Hematopoietic multipotent progenitor cell (in vitro differentiated cells): ENCODE measurements at places on chromosomes 4 and X. TPM values are rescaled to one million over a fixed set of nuclear protein-coding genes. Genes with fewer than 3 reads are reported as not detected.

Gene GYPE
- total RNA-seq: 2.2 TPM

Gene MAGEA2
- total RNA-seq: not detected

Gene PRRG3
- total RNA-seq: not detected

Gene SYP
- 2.4 TPM for total RNA-seq

Gene FAM120C
- total RNA-seq: 9.4 TPM

Gene PIM2
- total RNA-seq: 142 TPM

Gene GNRHR
- not detected for total RNA-seq

Gene CTAG2
- total RNA-seq: not detected

Gene CT45A1
- not detected for total RNA-seq

Gene FAAH2
- total RNA-seq: 0.81 TPM

Gene BRS3
- not detected for total RNA-seq

Gene ART3
- total RNA-seq: not detected

Gene RADX
- 3.8 TPM for total RNA-seq

DNA sequence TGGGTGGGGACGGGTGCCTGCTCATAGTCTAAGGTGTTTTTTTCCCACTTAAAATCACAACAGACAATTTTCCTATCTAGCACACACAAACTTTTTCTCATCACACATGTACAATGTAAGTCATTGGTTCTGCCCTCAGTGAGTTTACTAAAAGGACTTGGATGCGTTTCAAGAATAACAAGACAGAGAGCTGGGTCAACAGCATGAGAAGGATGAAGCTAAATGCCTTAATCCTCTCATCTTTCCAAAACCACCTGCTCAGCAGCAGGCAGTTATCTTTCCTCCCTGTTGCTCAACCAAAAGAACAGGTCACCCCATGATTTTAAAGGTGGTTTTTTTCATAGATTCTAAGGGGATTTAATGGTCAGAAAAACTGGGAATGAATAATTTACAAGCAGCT is 40.1 kb downstream of the OFD1 start:
- DNase-seq: no peak

DNA sequence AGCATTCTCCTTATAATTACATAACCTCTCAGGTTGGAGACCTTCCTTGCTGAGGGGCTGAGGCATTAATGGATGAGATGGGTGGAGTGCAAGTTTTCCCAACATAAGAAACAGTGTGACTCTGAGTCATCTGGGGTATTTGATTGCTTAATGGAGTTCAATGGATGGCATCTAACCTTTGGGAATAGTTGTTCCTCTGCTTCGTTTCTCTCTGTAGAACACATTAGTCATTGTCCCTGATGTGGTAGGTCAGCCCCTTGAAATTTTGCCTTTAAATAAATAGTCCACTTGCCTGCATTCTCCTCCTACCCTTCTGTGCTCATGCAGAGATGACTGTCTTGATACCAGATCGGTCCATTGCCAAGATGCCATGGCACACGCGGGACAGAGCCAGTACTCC is 38.6 kb downstream of the SLITRK2 start:
- DNase-seq: no peak

DNA sequence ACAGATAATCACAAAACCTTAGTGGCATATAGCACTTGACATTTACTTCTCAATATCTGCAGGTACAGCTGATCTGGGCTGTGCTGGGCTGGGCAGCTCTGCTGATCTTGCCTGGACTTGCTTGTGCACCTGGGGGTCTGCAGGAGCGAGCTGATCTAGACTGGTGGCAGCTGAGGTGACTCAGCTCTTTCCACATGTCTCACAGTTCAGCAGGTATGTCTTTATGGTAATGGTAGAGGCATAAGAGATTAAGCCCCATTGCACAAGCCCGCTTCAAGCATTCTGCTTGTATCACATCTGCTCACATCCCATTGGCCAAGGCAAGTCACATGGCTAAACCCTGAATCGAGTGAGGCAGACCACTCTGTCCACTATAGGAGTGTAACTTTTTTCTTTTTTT is 506.7 kb downstream of the BCOR start:
- no peak for DNase-seq

GRCh38 chr4:47167081-47168035 is 136.0 kb downstream of the GABRB1 start:
- DNase-seq: no peak

DNA sequence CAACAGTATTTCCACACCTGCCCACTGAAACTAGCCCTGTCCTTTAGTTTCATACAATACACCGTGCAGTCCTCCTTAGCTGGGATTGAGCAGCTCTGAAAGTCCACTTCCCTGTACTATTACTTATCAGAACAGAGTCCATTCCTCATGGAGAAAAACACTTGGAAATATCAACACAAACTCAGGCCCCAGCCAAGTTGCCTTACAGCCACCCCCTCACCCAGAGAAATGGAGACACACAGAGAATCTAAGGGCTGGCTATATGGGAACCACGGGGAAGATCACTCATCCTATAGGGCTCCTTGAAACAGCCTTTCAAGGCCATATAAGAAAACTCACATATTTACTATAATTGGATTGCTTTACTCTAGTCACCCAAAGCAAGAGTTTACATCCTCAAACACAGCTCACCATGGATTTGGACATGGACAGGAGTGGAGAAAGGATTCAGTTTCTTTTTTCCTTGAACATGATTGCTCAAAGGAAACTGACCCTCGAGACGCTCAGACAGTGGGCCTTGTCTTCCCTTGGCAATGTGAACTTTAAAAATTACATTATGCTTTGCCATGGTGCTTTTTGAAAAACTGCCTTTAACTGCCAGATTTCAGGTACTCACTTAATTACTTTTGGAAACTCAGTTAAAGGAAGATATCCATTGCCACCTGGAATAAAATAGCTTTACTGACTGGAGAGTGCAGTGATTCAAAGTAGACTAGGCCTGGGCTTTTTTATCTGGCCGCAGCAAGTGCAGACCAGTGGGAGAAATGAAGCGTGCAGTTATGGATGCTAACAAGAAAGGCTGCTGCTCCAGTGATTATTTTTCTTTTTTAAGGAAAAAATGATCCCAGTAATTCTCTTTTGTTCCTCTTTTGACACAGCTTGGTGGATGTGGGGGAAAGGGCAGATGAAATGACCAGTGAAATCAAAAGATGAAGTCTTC is 1.6 kb downstream of the SCARB2 start:
- DNase-seq: no peak

DNA sequence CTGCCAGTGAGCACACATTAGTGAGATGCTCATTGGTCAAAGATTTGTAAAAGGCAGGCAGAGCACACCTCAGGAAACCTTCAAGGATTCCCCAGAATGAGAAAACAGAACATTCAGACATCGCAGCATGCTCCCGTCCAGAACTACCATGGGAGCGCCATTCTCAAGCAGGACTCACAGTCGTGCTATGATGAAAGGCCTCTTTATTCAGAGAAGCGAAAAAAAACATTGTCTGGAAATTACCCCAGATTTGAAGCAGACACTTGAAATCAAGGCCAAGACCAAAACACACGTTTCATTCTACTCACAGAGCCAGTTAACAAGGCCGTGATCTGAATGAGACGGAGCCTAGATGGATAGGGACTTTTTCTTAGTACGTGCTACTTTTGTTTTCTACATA is 961.8 kb upstream of the TENM3 start:
- no peak for DNase-seq

- no peak for DNase-seq
Measured at GRCh38 chr4:188821500-188821899, 682.3 kb downstream of the TRIML1 start.

- DNase-seq: no peak
Measured at GRCh38 chrX:69024161-69024736, 141.0 kb downstream of the PJA1 start.
